SW 1271 (cell line): ENCODE measurements at places on chromosomes 16 and 17.

- DNase-seq = no peak
Measured at GRCh38 chr16:15513156-15513555, 78.8 kb downstream of the BMERB1 start.

DNA sequence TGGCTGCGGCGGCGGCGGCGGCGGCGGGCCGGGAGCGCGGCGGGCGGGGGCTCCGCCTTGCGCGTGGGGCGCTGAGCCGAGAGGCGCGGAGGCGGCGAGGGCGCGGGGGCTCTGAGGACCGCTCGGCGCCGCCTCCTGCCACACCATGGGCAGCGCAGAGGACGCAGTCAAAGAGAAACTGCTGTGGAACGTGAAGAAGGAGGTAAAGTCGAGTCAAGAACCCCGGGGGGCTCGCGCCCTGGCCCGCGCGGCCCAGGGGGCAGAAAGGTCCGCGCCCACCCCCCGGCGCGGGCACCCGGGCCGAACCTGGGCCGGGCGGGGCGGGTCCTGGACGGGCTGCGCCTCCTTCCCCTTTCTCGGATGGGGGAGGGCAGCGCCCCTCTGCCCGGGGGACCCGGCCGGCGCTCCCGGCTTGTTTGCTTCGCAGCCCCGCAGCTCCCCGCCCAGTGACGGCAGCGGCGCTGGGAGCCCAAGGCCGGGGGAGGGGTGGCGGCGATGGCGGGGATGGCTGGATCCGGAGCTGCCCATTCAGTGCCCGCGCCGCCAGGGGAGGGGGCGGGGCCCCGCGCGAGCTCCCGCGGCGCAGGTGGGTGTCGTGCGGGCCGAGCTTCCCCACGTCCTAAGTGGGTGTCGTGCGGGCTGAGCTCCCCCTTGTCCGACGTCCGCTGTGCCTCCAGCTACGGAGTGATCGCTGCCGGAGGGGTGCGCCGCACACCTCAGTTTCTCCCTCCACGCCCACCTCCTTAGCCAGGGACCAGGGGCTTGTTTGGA lies 428 bp downstream of the SGSM2 start:
- no peak for DNase-seq

- DNase-seq = no peak
Measured at GRCh38 chr16:21260870-21261791, 17.0 kb downstream of the CRYM start.

- peak; percentile 90 for DNase-seq
Measured at GRCh38 chr17:50051082-50051576, 4.8 kb upstream of the ITGA3 start.

DNA sequence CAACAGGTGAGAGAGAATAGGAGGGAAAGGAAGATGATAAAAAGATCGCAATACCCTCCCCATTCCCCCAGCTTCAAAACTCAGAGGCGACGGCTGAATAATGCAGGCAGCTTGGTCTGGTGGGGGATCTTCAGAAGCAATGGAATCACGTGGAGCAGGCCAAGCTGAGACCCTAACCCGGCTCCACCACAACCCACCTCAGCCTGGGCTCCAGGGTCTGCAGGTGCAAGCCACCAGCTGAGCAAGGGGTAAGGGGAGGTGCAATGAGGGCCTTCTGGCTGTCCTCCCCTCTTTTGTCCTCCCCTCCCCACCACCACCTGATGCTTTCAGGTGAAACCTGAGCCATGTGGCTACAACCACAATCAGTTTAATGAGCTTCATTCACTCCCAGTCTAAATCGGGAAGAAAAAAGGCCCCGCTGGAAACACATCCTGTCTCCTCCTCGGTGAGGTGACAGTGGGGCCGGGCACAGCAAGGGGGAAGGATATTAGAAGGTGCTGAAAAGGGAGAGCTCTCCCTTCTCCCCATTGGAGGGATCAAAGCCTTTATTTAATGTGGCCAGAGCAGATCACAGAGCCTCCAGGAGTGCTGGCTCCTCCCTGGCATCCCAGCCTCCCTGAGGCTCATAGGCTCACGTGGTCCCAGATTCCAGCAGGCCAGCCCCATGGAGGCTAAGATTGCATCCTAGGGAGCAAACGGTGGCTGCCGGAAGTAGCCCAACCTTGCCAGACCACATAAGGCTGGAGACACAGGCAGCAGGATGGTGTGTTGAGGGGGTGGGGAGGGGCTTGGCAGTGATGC lies 261.0 kb downstream of the SOX9 start:
- DNase-seq = no peak

DNA sequence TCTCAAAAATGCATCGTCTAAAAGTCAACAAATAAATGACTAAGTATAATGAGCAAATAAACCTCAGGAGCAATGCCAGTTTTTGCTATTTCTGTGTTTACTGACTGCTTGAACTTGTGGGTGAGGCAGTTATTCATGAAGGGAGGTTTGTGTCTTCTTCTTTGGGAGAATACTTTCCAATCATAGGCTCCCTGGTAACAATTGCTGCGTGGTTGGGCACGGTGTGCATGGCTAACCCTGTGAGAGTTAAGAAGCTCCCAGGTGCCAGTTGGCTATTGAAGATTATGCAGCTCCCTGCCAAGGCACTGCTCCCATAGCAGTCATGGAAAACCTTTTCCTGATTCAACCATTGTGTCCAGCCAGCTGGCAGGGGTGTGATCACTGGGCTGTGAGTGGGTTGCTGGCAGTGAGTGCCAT lies 775.9 kb upstream of the GOT2 start:
- DNase-seq = no peak
